ENCODE measurements at places on chromosomes 6 and 20.

- DNase-seq, result no peak
Measured at GRCh38 chr6:148713921-148714320, 32.9 kb upstream of the UST start.

DNA sequence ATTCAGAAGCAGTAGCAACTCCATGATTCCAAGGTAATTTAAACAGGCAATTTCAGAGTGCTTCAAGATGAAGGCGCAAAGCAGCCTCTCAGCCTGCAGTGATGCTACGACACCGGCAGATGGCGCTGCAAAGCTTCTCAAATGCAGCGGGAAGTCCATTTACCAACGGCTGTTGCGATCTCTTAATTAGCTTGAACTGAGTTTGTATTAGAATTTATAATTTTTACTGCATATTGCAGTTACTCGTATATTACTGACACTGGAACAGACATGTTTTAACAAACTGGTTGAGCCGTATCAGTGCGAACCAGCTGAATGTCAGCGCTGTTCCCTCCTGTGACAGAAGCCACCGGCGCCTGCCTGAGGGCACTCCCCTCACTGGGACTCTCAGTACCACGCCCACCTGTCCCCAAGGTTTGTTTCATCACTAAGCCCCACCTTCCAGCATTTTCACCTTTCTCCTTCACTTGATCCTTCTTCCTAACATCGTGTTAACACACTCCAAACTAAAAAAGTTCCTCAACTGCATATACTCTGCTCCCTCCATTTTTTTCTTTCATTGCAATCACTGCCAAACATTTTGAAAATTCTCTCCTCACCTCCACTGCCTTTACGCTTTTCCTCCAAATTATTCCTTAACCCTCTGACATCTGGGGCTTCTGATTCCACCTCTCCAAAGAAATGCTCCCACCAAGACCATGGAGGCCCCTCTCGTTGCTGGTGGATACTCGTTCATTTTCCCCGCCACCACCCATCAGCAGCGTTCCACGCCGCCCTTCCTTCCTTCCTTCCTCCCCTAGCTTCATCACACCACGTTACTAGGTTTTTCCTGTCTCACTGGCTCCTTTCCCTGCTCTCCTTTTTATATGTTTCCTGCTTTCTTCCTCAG, 14.5 kb downstream of the GNL1 start:
- peak; percentile 72 for DNase-seq

DNA sequence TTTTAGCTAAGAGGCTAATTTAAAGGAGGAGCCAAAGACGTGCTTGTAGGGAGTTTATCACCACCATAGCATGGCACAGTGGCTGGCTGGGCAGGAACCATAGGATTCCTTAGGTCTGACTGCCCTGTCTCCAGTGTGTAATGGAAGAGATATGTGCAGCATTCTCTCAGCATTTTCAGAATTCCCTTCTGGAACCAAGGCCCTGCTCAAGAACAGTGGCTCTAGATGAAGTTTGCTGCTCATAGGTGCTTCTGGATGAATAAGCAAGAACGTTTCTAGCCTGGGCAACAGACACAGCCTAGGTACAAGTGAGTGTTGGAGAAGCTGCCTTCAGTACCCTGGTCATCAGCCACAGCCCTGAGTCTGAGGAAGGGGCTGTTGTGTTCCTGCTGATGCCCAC, 69.1 kb downstream of the LCA5 start:
- no peak for DNase-seq

GRCh38 chr6:3336859-3337515, 78.2 kb downstream of the PSMG4 start:
- no peak for DNase-seq

DNA sequence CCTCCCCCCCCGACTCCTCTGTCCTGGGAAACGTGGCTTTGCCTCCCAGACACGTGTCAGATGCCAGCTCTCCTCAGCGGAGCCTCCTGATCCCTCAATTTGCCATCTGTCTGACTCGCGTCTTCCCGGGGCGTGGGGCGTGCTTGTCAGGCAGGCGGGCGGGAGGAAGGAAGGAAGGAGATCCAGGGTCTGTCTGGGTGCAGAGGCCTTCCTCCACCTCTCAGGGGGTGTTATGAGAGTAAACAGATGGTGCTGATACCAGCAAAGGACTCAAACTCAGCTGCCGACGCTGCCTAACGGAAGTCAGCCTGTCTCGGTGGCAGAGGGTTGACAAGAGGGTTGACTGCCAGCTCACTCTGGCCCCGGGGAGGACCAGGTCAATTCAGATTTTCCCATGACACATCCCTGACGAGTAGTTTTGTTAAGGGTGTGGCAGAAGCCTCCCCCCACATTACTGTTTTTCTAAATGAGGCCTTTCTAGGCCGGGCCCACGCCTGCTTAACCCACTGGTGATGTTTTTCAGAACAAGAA, 17.0 kb downstream of the UQCC2 start:
- peak; percentile 13 for DNase-seq

DNA sequence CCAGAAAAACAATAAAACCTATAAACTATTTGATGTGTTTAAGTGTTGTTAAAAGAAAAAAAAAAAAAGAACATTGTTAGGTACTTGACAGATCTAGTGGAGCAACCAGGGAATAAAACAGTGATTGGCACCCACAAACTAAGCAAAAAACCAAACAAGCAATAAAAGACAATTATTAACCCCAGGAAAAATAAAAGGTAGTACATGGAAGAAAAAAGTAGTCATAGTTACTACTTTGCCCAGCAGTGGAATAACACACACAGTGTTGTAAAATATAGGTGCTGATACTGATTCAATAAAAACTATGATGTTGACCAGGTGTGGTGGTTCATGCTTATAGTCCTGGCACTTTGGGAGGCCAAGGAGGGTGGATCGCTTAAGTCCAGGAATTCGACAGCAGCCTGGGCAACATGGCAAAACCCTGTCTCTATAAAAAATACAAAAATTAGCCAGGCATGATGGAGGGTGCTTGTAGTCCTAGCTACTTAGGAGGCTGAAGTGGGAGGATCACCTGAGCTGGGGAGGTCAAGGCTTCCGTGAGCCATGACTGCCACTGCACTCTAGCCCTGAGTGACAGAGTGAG, 43.9 kb downstream of the PIGU start:
- DNase-seq, result no peak

- peak; percentile 8 for DNase-seq
Measured at GRCh38 chr6:45212976-45213375, 115.2 kb upstream of the RUNX2 start.

GRCh38 chr20:45993197-45993951, 15.3 kb upstream of the MMP9 start:
- DNase-seq, result peak; percentile 18

- DNase-seq, result no peak
Measured at GRCh38 chr6:121971931-121972335, 427.5 kb upstream of the HSF2 start.

- DNase-seq, result no peak
Measured at GRCh38 chr6:29834564-29835436, 7.2 kb downstream of the HLA-G start.
